Thoracic aorta (tissue), 2 donors: ENCODE measurements at places on chromosomes 6 and 20.

DNA sequence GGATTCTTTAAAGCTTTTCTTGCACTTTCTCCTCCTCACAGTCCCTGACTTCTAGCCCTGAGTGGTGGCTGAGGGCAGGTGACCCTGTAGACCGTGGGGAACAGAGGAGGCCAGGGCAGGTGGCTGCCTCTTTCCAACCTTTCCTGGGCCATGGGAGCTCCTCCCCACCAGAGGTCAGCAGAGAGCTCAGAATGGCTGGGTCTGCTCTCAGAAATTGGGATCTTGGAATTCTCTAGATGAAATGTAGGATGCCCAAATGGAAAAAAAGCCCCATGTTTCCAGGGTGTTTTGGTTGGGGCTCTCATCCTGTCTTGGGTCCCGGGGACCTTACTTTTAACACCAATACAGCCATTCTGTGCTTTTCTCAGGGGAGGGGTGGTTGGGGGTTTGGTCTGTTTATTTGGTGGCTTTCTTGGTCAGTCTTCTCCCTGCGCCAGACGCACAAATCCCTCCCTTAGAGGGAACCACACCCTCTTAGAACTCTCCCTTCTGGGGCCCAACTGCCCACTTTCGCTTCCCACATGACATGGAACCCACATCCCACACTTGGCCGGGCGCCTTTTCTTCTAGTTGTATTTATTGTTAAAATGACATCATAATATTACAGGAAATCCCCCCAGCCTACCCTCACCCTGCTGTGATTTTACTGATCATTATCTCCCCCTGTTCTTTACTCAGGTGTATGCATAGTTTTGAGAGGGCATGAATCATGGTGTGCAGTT lies 17.9 kb downstream of the GNAS start:
- no peak for DNase-seq

DNA sequence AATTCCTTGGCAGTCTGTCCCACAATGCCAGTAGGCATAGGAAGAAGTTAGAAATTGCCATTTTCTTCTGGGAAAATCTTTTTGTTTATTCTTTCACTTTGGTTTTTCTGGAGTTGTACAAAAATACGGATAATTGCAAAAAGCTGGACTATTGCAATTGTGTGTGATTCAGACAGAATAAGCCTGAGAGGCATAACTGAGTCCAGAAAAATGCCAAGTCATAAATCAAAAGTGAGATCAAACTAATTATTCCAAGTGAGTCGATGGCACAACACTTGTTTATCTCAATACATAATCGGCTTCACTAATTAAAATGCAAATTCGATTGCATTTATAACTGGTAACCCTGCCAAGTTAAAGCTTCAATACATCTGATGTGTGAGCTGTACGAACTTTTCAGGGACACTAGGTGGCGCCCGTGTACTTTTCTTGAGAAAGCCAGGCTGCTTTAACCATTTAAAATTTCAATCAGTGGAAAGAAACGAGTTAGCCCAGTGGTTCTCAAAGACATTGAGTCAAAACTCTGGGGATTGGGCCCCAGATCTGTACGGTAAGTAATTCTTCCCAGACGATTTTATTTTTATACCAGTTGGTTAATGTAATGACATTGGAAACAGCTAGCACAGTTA lies 102.6 kb downstream of the LAMP5 start:
- DNase-seq: no peak

DNA sequence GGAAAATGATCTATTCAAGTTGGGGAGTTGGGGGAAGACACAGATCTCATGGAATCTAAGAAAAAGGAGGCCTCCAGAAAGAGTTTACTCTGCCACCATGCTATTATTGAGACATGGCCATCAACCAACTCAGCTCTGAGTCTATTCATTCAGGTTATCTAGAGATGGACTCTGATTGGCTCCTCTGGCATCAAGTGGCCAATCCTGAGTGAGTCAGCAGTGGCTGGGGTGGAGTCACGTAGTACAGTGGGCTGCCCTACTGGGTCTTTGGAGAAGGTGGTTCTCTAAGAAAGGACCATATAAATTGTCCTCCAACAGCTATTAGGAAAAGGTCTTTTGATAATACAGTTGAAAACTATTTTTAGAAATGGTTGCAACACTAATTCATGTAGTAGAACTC lies 42.1 kb downstream of the LYRM2 start:
- no peak for DNase-seq

DNA sequence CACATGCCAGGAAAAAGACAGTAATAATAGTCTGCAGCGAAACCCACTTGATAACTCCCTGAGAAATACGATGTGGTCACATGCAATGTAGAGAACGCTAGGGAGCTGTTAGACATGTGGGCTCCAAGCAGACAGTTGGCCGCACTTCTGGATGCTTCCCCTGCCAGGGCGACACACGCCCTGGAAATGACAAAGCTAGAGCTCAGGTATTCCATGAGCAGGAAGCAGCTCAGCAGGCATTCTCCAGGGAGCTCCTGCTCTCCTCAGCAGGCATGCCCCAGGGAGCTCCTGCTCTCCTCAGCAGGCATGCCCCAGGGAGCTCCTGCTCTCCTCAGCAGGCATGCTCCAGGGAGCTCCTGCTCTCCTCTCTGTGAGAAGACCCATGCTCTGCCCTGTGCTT lies 52.4 kb upstream of the NXT1 start:
- no peak for DNase-seq

- no peak for DNase-seq
Measured at GRCh38 chr20:32359633-32360332, 1.7 kb downstream of the ASXL1 start.

DNA sequence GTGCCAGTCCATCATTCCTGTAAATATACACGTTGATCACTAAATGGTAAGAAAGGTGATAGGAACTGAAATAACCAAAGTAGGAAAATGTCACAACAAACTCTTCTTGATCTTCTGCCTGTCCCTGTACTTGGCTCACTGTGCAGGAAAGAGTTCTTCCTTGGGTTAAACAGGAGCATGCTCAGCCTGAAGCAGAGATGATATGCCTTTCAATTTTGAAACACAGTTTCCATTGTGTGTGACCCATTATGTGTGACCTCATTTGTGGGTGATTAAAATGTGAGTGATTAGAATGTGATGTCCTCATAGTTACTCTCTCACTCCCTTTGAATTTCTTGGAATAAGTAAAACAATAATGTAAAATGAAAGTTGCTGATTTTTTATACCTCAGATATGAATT lies 427.2 kb upstream of the AGPAT4 start:
- no peak for DNase-seq

GRCh38 chr20:62676976-62677375 lies 31.7 kb upstream of the NTSR1 start:
- DNase-seq: no peak

DNA sequence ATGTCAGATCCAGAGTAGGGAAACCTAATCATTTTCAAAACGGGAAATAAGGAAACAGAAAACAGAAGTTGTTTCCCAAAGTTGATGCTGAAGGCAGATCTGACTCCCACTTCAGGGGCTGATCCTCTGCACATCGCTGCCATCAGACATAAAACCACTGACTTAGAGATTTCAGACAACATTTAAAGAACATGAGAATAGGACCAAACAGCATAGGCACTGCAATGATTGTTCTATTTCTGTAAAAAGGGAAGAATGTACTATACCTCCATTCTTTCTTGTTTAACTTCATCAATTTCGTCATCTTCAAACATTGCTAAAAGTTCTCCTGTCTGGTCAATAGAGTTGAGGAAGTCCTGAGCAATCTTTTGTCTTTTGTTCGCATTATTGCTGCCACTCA lies 324.7 kb upstream of the RUNX2 start:
- DNase-seq: no peak

DNA sequence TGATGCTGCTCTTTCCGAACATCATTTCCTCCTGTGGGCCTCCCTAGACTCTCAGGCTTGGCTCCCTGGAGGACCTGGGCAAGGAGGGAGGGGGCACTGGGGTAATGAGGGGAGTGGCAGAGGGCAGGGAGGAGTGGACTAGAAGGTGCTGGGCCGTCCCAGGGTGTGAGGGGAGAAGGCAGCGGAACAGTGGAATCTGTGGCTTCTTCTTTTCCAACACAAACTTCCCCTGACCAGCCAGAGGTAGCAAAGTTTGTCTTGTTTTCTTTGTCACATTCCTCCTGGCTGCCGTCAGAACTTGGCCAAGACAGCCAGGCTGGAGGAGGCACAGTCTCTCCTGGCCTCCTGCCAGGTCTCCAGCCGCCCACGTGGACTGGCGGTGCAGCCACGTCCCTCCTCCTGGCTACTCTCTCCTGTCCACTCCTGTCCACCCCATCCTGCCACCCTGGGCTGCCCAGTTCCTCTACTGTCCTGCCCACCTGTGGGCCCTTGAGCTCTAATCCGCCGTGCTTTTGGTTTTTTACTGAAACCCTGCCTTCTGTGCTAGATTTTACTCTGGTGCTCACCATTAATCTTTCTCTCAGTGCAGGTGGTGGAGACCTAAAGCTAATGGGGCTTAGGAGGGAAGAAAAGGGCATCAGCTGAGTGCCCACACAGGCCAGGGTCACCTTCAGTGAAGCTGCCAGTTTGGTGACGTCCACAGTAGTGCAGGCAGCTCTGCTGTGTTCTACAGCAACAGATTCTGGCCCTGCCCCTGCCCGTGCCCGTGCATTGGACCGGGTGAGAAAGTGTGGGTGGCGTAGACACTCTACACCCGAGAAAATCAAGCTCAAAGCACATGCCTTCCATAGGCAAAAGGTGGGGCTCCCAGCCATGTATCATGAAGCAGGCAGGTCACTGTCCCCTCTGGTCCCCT lies 2.8 kb upstream of the CDSN start:
- DNase-seq: no peak

- no peak for DNase-seq
Measured at GRCh38 chr6:127341471-127342202, 1.8 kb downstream of the ECHDC1 start.

DNA sequence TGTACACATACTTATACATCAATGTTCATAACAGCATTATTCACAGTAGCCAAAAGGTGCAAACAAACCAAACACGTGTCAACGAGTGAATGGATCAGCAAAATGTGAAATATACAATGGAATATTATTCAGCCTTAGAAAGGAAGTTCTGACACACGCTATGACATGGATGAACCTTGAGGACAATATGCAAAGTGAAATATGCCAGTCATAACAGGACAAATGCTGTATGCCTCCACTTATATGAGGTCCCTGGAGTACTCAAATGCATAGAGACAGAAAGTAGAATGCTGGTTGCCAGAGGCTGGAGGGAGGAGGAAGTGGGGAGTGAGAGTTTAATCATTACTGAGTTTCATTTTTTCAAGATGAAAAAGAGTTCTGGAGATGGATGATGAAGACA lies 37.8 kb upstream of the IGF2R start:
- no peak for DNase-seq

DNA sequence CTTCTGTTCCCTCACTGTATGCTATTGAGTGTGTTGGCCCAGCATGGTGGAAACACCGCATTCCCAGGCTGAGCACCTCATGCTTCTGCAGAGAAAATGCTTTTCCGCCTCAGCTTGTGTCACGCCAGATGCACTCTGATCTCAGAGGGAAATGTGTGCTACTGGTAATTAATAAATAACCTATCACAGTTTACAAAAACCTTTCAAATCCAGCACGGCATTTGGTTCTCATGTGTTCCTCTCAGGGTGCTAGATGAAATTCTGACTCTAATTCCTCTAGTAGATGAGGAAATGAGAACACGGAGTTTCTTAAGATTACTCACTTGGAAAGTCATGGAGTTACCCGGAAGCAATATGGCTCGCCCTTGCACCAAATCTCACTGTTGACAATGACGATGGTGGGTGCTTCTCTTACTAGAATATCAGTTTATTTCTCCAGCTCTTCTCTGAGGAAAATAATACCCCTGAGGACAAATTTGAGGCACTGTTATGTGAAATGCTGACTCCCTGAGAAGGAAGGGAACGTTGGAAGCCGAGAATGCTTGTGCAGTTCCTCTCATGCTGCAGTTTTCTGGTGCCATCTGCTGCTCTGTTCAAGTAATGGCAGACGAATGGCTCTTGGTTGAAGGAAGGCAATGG lies 116.6 kb downstream of the RNF144B start:
- DNase-seq: no peak

DNA sequence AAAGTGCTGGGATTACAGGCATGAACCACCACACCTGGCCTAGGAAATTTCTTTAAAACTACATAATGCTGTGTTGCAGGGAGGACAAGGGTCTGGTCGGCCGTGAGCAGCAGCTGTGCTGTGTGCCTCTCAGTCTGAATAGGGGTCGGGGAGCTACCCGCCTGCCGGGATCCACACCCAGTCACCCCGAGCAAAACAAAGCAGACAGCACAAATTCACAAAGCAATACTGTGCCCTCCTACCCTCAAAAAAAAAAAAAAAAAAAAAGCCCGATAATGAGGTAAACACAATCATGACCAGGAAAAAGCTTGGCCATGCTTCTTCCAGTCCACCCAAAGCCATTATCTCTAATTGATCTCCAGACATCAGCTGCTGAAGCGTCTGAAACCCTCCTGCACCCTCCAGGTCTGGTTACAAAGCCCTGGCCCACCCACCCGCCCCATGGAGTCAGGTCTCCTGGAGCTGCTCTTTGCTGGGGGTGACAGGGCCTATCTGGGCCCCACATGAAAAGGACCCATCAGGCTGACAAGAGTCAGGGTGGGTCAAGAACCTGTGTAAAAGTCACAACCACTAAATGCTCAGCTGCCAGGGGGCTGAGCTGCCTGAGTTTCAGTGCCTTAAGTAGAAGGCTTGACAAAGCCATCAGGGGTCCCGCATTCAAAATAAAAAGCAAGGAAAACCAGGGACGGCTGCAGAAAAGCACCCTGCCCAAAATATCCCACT lies 88.2 kb downstream of the NOL4L start:
- DNase-seq: no peak

GRCh38 chr6:28802417-28803336 lies 121.1 kb downstream of the TRIM27 start:
- no peak for DNase-seq
